ENCODE measurements at places on chromosomes 2 and 18.

DNA sequence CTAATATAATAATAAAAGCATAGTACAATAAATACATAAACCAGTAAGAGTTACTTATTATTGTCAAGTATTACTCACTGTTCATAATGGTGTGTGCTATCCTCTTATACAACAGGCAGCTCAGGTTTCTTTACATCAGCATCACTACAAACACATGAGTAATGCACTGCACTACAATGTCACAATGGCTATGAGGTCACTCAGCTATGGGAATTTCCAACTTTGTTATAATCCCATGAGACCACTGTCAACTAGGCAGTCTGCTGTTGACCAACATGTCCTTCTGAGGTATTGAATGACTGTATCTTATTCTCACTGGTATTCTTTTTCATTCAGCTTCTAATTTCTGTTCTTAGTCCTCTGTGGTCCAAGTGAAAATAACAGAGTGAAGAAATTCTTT lies 250.4 kb upstream of the DSEL start:
- DNase-seq = no peak

- DNase-seq = peak; percentile 57
These were observed 149.1 kb downstream of the RHBDD1 start for GRCh38 chr2:226984750-226985582.

GRCh38 chr2:45728458-45728942 lies 77.0 kb downstream of the PRKCE start:
- DNase-seq = no peak

DNA sequence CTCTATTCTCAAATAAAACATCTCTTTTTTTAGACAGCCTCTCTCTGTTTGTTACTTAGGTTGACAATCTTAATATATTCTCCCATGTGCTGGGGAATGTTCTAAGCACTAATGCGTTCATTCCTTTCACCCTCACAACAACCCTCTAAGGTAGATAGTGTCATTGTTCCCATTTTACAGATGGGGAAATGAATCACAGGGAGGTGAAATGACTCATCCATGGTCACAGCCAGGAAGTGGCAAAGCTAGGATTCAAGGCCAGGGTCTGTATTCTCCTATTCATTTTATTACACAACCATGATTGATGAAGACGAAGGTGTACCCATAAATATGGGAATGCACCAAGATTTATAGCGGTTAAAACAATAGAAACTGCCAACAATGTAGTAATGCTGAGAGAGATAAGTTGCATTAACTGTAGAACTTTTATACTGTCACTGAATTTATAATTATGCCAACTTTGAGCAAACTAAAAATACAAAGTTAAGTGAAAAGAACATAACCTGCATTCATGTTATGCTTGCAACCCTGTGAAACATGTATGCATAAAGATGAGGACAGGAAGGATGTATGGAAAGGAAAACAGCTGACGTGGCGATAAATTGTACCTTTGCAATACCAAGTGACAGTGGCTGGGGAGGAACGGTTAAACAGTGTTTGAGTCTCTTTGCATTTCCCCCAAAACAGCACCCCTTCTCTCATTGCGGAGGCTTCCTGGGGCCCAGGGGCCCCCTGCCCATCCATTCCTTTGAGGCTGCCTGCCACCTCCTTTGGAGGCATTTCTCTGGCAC lies 257.7 kb upstream of the AGAP1 start:
- no peak for DNase-seq

DNA sequence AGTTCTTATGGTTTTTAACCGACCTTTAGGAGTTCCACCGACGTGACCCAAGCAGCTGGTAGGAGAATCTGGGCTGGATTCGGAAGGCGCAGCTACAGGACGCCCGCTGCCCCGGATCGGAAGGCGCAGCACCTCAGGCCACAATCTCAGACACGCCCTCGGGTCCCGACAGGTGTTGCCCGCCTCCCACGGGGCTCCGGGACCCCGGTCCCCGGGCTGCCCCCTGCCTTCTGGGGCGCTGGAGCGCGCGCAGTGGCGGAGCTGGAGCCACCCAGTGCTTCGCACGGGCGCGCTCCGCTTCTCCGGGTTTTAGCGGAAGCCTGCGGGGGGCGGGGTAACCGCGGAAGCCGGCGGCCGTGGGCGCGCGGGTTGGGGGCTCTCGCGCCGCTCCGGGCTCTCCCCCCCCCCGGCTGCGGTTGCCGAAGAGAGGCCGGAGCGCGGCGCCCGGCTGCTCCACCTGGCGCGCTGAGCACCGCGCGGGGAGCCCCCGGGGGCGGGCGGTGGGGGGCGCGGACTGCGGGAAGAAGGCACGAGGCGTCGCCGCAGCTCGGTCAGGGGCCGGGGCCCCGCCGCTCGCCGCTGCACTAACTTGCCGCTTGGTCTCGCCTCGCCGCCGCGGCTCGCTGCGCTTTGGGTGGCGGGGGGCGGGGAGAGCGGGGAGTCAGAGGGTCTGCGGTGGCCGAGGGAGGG lies 718.8 kb downstream of the DPP10 start:
- no peak for DNase-seq

- no peak for DNase-seq
These were observed 69.1 kb upstream of the DTNB start for GRCh38 chr2:25742501-25742900.

- DNase-seq = no peak
These were observed 99.0 kb downstream of the MGAT5 start for GRCh38 chr2:134352844-134353243.

All from ureter (tissue), 1 donor.